ENCODE measurements at places on chromosomes 16 and 17. TPM values are rescaled to one million over a fixed set of nuclear protein-coding genes. Genes with fewer than 3 reads are reported as not detected.

GRCh38 chr16:85348911-85349334 is 236.7 kb upstream of the CIBAR2 start:
- no peak for DNase-seq
- H3K27ac ChIP-seq, result no peak overlapping the region
- no peak overlapping the region for H3K4me3 ChIP-seq
- peaks cover 4% of the 10 kb centered on the region for H3K27me3 ChIP-seq

DNA sequence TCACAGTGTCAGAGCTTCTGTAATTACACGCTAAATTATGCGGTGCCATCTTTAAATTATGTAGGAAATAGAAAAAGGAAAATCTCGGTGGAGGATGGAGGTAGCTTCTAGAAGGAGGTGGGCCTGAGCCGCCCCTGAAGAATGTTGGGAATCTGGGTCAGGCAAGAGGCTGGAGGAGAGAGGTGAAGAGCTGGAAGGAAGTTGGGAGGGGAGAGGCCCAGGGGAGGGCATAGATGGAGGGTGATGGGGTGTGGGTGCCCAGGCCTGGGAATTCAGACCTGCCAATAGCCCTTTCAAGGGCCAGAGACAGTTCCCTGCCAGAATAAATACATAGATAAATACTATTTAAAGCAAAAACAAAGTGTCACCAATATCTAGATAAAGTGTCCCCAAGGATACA is 415.0 kb upstream of the HSBP1 start:
- no peak overlapping the region for H3K4me3 ChIP-seq
- no peaks in the 10 kb centered on the region for H3K4me1 ChIP-seq
- H3K36me3 ChIP-seq, result no peaks in the 10 kb centered on the region
- no peak overlapping the region for H3K27ac ChIP-seq

DNA sequence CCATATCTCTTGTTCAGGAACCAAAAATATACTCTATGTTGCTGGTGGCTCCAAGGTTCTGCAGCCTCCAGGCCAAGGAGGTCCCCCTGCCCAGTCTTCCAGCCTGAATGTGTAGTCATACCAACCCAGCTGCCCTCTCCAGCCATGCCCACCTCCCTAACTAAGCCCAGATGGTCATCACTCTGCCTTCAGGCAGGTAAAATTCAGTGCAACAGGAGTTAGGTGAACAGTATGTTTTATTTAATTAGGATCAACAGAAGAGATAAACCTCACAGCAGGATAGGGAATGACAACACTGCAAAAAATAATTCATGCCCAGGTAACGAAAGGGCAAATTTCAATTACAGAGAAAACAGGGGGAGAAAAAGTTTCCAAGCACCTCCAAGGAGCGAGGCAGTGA is 9.1 kb downstream of the ZNF423 start:
- H3K27ac ChIP-seq, result no peak overlapping the region
- H3K27me3 ChIP-seq, result peaks cover 5% of the 10 kb centered on the region

DNA sequence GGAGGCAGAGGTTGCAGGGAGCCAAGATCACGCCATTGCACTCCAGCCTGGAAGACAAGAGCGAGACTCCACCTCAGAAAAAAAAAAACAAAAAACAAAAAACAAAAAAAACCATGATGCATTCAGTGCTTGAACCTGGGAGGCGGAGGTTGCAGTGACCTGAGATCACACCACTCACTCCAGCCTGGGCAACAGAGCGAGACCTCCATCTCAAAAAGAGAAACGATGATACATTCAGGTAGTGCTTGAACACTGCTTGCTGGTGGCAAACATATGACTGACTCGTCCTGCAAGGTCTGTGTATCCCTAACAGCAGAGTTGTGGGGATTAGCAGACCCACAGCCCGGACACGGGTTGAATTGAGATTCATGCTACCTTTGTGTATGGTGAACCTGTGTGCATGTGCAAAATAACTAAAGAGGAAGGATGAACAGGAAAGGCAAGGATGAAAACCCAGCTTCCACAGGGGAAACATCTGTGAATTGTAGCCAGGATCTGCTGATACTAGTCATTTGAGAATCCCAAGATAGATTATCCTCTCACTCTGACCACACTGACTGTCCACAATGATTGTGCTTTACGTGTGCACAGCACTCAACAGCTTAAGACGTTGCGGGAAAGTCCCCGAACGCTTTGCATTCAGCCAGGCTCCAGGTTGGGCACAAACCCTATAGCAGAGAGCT is 52.4 kb upstream of the MRPS23 start:
- peaks cover 1% of the 10 kb centered on the region for H3K27me3 ChIP-seq
- no peak for DNase-seq
- H3K4me3 ChIP-seq, result no peak overlapping the region

- H3K4me3 ChIP-seq, result peak overlapping the region; percentile 71
- no peaks in the 10 kb centered on the region for H3K36me3 ChIP-seq
- no peaks in the 10 kb centered on the region for H3K27me3 ChIP-seq
- peaks cover 45% of the 10 kb centered on the region for H3K4me1 ChIP-seq
These were observed 72.7 kb downstream of the GNAO1 start for GRCh38 chr16:56263711-56264608.

Gene PRR11
- polyA plus RNA-seq, result not detected

Gene RAB26
- polyA plus RNA-seq, result 1.4 TPM

Gene CCL4L2
- 54.3 TPM for polyA plus RNA-seq

Gene CACNA1G
- not detected for polyA plus RNA-seq

Gene ZPBP2
- not detected for polyA plus RNA-seq

DNA sequence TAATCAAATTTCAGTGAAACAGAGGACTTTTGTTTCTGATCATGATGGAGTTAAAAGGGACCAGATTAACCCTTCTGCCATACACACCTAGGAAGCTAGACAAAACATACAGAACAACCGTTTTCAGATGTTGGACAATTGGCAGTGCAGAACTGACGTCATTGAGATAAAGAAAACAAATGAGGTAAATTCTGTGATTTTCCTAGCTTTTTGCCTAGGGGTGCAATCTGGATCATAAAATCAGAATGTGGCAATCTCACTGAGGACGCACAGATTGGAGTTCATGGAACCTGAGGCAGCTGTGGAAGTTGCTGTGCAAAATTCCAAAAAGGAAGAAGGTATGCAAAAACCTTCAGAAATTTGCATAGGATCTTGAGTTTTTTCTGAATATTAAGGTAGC is 15.0 kb upstream of the USP32 start:
- peaks cover 5% of the 10 kb centered on the region for H3K27me3 ChIP-seq
- H3K4me1 ChIP-seq, result no peaks in the 10 kb centered on the region
- no peak for DNase-seq
- no peak overlapping the region for H3K27ac ChIP-seq

GRCh38 chr16:20675488-20676267 is 21.8 kb downstream of the ACSM1 start:
- no peaks in the 10 kb centered on the region for H3K27me3 ChIP-seq
- H3K4me3 ChIP-seq, result peak overlapping the region; percentile 95
- H3K4me1 ChIP-seq, result peaks cover 47% of the 10 kb centered on the region
- peak overlapping the region; percentile 89 for H3K27ac ChIP-seq

GRCh38 chr17:65893692-65894279 is 298.1 kb downstream of the CEP112 start:
- no peak for DNase-seq
- no peak overlapping the region for H3K27ac ChIP-seq
- H3K4me3 ChIP-seq, result no peak overlapping the region
- H3K36me3 ChIP-seq, result no peaks in the 10 kb centered on the region
- no peaks in the 10 kb centered on the region for H3K4me1 ChIP-seq

Gene PRM3
- polyA plus RNA-seq, result not detected

DNA sequence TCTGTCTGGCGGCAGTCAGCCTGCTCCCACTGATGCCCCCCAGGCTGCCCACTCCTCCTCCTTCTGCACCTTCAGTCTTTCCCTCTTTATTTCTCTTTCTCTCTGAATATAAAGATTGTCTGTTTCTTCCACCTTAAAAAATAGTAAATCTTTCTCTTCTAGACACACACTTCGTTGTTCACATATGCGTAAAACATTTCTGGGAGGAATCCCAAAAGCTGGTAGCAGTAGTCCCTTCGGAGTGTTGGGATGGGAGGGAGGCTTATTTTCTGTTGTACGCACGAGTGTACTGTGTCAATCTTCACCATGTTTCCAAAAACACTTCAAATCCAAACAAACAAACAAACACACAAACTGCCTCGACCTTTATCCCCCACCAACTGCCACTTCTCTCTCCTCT is 9.9 kb downstream of the OSBPL7 start:
- H3K4me1 ChIP-seq, result peaks cover 28% of the 10 kb centered on the region
- H3K4me3 ChIP-seq, result no peak overlapping the region
- H3K27ac ChIP-seq, result peak overlapping the region; percentile 85
- H3K36me3 ChIP-seq, result peaks cover 22% of the 10 kb centered on the region
- peaks cover 3% of the 10 kb centered on the region for H3K27me3 ChIP-seq
- DNase-seq, result no peak

Gene PIEZO1
- polyA plus RNA-seq, result 5.2 TPM

Gene LGALS9B
- polyA plus RNA-seq, result 23.8 TPM

DNA sequence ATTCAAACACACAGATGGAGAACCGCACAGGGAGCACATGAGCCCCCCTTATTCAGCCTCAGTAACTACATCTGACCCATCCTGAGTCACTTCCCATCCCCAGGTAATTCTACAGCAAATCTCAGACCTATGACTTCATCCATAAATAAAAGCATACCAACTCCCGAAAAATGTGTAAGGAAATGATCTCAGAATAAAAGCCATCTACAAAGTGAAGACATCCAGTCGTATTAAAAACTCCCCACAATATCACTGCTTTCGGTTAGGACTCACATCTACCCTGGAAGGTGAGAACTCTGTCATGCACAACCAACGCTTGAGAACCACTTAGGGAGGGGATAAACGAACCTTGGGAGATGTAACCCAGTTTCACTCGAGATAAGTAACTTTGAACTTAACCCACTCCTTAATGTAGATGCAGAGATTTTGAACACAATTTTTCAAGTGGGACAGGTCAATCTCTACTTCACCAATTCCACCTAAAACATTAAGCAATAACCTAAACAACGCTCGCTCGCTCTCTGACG is 1.3 kb downstream of the USP36 start:
- DNase-seq, result peak; percentile 60
- H3K27ac ChIP-seq, result peak overlapping the region; percentile 96
- H3K36me3 ChIP-seq, result peaks cover 5% of the 10 kb centered on the region
- peaks cover 13% of the 10 kb centered on the region for H3K27me3 ChIP-seq

DNA sequence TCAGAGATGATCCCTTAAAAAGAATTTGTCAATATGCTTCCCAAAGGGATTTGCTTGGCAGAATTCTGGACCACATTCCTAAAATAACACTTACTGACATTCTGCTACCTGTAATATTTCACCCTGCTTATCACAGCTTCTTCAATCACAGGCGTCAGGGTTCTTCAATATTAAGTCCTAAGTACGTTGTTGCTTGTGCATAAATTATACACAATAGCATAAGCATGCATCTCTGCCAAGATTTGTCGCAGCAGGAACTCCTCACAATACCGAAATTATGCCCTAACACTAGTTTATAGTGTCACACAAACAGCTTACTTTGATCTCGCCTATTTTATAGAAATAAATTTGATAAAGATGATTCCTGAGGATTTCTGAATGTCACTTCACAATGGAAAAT is 48.9 kb downstream of the UBE2G1 start:
- no peak for DNase-seq
- H3K36me3 ChIP-seq, result no peaks in the 10 kb centered on the region
- H3K4me3 ChIP-seq, result no peak overlapping the region

Gene MC1R
- polyA plus RNA-seq, result 0.34 TPM

Gene NME2
- 272 TPM for polyA plus RNA-seq

DNA sequence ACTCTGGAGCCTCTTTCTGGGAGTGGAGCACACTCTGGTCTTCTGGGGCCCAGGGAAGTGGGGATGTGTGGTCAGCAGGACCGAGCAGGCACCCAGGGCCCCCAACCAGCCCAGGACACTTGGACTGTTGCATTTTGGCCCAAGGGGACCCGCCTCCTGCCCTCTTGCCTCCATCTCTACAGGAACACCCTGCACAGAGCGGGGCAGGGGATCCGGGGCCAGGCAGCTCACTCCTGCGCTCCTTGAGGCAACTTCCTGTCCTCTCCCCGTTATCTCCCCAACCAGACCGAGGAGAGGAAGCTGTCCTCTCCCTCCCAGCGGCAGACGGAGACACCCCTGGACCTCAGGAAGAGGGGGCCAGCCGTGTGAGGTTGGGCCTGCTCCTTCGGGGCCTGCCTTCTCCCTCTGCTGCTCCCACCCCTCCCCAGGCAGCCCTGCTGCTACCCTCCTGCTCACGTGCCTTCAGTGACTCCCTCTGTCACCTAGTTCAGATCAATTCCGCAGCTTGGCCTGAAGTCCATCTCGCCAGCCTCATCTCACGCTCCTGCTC is 10.0 kb upstream of the ATP2A3 start:
- peaks cover 6% of the 10 kb centered on the region for H3K36me3 ChIP-seq
- H3K4me3 ChIP-seq, result no peak overlapping the region
- peaks cover 24% of the 10 kb centered on the region for H3K4me1 ChIP-seq
- DNase-seq, result no peak

DNA sequence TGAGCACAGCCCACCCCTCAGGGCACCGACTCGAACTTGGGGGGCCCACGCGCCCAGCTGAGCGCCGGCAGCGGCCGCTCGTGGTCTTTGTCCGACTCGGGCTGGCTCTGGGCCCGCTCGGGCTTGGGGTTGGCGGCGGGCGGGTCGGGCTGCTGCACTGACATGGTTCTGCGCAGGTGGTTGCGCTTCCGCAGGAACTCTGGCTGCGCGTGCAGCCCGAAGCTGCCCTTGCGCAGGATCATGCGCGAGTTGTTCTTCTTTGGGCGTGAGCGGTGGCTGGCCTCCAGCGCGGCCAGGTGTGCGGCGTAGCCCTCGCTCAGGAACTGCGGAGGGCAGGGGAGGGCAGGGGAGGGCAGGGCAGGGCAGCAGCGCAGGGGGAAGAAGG is 11.1 kb downstream of the PIMREG start:
- peaks cover 20% of the 10 kb centered on the region for H3K4me1 ChIP-seq
- peaks cover 5% of the 10 kb centered on the region for H3K27me3 ChIP-seq
- no peak overlapping the region for H3K27ac ChIP-seq
- H3K36me3 ChIP-seq, result no peaks in the 10 kb centered on the region
- H3K4me3 ChIP-seq, result peak overlapping the region; percentile 69

- no peak for DNase-seq
- H3K4me3 ChIP-seq, result no peak overlapping the region
- no peak overlapping the region for H3K27ac ChIP-seq
- H3K36me3 ChIP-seq, result no peaks in the 10 kb centered on the region
- no peaks in the 10 kb centered on the region for H3K27me3 ChIP-seq
- no peaks in the 10 kb centered on the region for H3K4me1 ChIP-seq
These were observed 24.1 kb downstream of the MGAT5B start for GRCh38 chr17:76892329-76892728.

DNA sequence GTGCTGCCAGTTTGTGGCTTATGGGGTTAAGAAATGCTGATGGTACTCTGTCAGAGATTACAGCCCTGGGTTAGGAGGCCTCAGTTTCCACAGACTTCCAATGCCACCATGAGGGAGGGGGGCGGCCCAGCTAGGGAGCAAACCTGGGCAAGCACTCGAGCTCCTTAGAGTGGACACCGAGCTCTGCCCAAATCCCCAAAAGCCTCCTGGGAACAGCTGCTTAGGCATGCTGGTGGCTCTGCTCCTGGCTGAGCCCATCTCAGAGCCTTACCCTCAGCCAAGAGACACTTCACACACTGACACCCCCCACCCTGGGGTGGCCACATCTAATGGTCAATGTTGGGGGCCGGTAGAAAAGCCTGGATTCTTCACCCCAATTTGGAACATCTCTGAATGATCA is 66.1 kb downstream of the C16orf78 start:
- H3K27ac ChIP-seq, result no peak overlapping the region
- no peaks in the 10 kb centered on the region for H3K36me3 ChIP-seq
- DNase-seq, result no peak
- H3K4me1 ChIP-seq, result peaks cover 29% of the 10 kb centered on the region
- H3K4me3 ChIP-seq, result no peak overlapping the region
- H3K27me3 ChIP-seq, result peaks cover 1% of the 10 kb centered on the region

- no peak for DNase-seq
- H3K4me1 ChIP-seq, result peaks cover 23% of the 10 kb centered on the region
- no peak overlapping the region for H3K4me3 ChIP-seq
- H3K36me3 ChIP-seq, result peaks cover 4% of the 10 kb centered on the region
- no peak overlapping the region for H3K27ac ChIP-seq
- H3K27me3 ChIP-seq, result peaks cover 3% of the 10 kb centered on the region
These were observed 94.8 kb upstream of the PLCG2 start for GRCh38 chr16:81684242-81684837.
